CD8-positive, alpha-beta memory T cell (primary cell): ENCODE measurements at places on chromosomes 4 and X. TPM values are rescaled to one million over a fixed set of nuclear protein-coding genes. Genes with fewer than 3 reads are reported as not detected.

NUP54 gene
- total RNA-seq, result 56.6 TPM

GRCh38 chr4:94426783-94427182, 25.0 kb upstream of the PDLIM5 start:
- no peaks in the 10 kb centered on the region for H3K4me1 ChIP-seq
- H3K4me3 ChIP-seq, result no peak overlapping the region
- DNase-seq, result no peak
- H3K27me3 ChIP-seq, result no peaks in the 10 kb centered on the region
- no peaks in the 10 kb centered on the region for H3K36me3 ChIP-seq

GRCh38 chr4:137090951-137091350, 441.3 kb downstream of the PCDH18 start:
- no peaks in the 10 kb centered on the region for H3K36me3 ChIP-seq
- H3K27me3 ChIP-seq, result no peaks in the 10 kb centered on the region
- no peak overlapping the region for H3K4me3 ChIP-seq
- no peak overlapping the region for H3K27ac ChIP-seq

DNA sequence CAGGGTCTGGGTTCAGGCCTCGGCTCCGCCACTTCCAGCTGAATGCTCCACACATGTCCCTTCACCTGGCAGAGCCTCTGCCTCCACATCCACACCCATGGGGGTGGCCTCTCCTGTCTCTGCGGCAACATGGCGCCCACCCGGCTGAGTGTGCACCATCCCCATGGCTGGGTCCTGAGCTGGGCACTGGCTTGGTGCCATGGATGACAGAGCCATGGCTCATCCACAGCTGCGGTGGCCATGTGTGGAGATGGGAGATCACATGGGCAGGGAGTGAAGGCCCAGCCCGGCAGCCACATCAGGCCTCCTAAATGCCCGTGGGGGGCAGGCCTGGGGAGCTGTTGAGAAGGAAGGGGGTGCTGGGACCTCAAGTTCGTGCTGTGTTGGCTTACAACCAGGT, 213.7 kb downstream of the AFAP1 start:
- H3K27ac ChIP-seq, result no peak overlapping the region
- H3K36me3 ChIP-seq, result no peaks in the 10 kb centered on the region
- DNase-seq, result no peak
- H3K4me1 ChIP-seq, result no peaks in the 10 kb centered on the region
- H3K27me3 ChIP-seq, result no peaks in the 10 kb centered on the region

PPP2R2C gene
- not detected for total RNA-seq
